ENCODE measurements at places on chromosomes 4 and X. TPM values are rescaled to one million over a fixed set of nuclear protein-coding genes. Genes with fewer than 3 reads are reported as not detected.
A peak's percentile ranks its signal among the peaks of the same experiment; 100 is the strongest.

UGT8 gene
- 4.5 TPM for total RNA-seq

MAPK10 gene
- total RNA-seq, result 37.8 TPM

RTL3 gene
- total RNA-seq, result 0.12 TPM

GCNA gene
- 0.92 TPM for total RNA-seq

ARHGAP36 gene
- total RNA-seq, result not detected

GAR1 gene
- total RNA-seq, result 10.1 TPM

RNF128 gene
- total RNA-seq, result 1.2 TPM

KLHL4 gene
- 3.9 TPM for total RNA-seq

DRD5 gene
- 0.12 TPM for total RNA-seq

GRCh38 chrX:72029483-72030411 lies 102.0 kb downstream of the RTL5 start:
- DNase-seq, result no peak

DNA sequence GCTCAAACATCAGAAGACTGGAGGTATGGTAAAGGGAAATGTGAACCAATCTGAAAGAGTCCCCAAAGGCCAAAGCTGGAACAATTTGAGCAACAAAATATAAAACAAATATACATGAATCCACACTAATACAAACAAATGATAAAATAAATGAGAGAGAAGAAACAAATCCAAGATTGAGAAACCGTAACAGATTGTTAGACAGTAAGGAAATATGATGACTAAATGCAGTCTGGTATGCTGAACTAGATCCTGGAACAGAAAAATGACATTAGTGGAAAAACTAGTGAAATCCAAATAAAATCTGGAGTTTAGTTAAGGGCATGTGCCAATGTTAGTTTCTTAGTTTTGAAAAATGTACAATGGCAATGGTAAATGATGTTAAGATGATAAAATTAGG lies 15.9 kb downstream of the PPA2 start:
- no peak for DNase-seq

DNA sequence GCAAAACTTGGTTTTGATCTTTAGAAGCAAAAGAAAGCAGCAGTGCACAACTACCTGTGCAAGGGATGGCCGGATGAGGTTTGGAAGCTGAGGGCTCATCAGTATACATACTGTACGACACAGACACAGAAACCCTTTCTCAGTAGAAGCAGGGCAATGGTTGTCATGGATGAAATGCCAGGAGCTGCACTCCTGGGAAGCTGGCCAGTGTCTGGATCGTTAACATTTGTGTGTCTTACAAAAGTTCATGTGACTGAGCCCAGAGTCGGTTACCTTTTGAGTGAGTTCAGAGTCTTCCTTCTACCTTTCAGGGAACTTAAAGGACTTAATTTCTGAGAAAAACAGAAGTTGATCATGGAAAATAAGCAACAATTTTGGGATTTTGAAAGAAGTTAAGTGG lies 230.3 kb downstream of the APBB2 start:
- DNase-seq, result no peak

DNA sequence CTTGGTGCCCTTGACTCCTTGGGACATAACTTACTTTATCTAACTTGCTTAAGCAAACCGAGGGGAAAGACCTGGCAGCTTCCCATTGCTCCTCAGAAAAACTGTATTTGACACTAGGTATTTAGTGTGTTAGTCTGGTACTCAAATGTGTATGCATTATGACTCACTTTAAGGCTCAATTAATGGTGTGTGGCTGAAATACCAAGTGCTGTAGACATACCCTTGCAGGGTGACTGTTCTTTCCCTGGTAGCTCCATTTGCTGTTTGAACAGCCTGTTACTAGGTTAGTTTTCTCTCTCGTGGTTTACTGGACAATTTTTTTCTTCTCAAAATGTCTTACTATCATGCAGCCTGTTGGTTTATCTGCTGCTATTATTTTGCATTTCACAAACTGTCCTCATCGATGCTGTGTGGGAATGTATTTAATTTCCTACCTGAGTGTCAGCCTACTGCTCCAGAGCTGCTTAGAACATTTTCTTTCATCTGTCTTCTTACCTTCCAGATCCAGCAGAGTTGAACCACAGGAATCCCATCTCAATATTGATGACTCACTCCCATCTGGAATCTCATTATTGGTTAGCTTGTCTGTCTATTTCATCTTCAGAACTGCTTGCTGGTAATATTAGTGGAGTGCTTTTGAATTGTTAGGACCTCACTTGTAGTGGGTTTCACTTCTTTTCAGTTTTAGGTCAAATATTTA lies 158.0 kb upstream of the FAT1 start:
- DNase-seq, result no peak

DNA sequence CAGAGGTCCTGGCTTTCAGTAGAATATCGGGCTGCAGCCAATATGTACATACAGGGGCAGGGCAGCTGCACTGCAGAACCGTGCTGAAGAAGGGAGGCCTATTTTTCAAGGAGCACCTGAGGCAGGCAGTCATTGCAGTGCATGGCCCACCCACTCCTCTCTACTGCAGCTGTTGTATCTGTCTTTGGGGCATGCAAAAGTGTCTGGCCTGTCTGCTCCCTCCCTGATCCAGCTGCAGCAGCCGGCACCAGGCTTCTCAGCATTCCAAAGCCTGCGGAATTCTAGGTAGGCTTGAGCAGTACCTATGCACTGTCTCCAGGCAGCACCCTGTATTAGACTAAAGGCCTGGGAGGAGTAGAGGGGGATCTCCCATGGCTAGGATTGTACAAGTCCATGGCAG lies 415.2 kb upstream of the MAGEB16 start:
- DNase-seq, result no peak

DNA sequence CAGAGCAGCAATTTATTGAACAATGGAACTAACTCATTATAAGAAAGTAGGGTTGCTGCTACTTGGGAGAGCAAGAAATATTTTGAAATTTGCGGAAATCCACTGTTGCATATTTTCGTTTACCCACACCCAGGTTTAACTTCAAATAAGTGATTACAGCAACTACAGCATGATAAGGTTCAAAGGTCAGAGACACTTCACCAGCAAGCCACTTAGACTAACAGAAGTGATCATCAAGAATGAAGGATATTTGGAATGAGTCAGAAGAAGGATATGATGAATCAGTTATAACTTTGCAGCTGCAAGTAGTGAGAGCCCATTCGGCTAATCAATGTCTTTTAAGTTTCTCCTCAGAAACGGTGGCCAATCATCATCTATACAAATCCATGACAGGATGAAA lies 199.3 kb downstream of the TMA16 start:
- DNase-seq, result no peak

- no peak for DNase-seq
Observed at GRCh38 chrX:33128048-33128805, 83.1 kb downstream of the DMD start.

GRCh38 chr4:106502106-106502699 lies 133.6 kb upstream of the GIMD1 start:
- DNase-seq, result peak; percentile 58

DNA sequence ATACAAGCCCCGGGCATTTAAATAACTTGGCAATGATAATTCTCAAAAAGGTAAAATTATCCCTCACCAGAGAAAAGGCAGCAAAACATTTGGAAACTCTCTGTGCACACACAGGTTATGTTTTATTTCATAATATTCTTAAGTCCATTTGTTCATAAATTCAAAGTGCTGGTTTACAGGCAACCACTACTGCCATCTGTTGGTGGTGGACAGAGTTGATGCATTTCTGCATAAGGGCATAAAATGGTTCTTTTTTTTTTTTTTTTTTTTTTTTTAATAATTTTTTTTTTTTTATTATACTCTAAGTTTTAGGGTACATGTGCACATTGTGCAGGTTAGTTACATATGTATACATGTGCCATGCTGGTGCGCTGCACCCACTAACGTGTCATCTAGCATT lies 31.5 kb upstream of the IL21 start:
- peak; percentile 16 for DNase-seq

DNA sequence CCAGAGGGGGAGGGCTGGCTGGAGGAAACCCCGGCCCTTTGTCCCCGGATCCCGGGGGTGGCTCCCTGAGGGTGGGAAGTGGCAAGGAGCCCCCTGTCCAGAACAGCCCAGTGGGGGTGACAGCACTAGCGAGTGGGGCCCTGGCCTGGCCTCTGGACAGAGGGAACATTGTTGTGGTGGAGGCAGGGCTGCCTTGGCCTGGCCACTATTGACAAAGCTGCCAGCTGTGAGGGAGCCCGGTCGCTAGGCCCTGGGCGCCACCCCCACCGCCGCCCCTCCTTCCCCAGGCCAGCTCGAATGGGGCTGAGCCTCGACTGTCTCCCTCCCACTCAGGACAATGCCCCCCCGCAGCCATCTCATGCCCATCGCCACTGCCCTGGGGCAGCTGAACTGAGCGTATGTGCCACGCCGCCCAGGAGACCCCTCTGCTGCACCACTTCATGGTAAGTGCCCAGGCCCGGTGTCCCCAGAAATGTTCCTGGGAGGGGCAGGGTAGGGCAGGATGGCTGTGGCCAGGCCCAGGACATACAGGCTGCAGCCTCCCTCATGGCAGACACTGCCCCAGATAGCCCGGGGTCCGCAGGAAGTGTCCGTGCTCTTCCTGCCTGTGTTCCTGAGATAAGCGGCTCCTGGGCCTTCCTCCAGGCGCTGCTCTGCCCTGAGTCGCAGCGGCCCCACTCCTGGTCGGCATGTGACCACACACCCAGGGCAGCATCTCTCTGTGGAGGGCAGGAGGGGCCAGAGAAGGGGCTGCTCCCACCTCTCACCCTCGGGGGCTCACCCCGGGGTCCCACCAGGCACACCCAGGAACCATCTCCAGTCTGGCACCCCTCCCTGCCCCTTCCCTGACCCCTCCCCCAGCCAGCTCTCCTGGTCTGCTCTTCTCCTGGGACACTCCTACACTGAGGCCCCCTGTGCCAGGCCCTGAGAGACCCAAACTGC lies 1.4 kb downstream of the PLXNB3 start:
- peak; percentile 37 for DNase-seq

Data from ovary (tissue), 10 donors.